ENCODE measurements at places on chromosomes 4 and X. TPM values are rescaled to one million over a fixed set of nuclear protein-coding genes. Genes with fewer than 3 reads are reported as not detected.

DNA sequence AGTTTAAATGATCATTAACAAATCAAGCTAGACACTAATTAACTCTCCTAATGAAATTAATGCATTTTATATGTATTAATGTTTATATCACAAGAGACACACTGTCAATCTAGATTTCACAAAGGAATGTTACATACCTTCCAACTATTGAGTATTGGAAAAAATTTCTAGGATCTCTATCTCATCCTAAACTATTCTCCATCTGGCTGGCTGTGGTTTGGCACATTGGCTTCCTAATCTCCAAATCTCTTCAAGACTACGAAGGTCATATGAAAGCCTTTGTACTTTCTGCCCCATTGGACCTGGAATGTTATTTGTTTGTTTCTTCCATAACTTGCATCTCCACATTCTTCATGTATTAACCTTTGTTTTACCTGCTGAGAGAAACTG is 1160.0 kb downstream of the ADGRL3 start:
- DNase-seq: no peak
- no peaks in the 10 kb centered on the region for H3K36me3 ChIP-seq
- no peak overlapping the region for H3K4me3 ChIP-seq

- no peaks in the 10 kb centered on the region for H3K27me3 ChIP-seq
- no peak overlapping the region for H3K4me3 ChIP-seq
- H3K4me1 ChIP-seq: no peaks in the 10 kb centered on the region
These were observed 211.5 kb downstream of the PDGFRA start for GRCh38 chr4:54440394-54441136.

The ITIH6 gene
- polyA plus RNA-seq: not detected

The GPM6B gene
- polyA plus RNA-seq: 3.9 TPM

The GPRASP2 gene
- 2.4 TPM for polyA plus RNA-seq
